ENCODE measurements at places on chromosomes 3 and 15.

DNA sequence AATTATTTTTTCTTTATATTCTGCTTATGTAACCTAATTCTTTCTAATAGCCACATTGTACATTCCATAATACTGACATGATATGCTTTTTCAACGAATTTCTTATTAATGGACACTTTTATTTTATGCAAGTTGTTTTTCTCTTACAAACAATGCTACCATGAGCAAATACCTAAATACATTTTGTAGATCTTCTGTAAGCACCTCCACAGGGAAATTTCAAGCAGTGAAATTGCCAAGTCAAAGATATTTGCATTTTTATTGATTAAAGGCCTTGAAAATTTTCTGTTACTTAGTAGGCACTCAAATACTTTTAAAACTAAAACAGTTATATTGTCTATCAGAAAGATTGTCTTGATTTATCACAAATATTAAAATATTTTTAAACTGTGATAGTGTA lies 79.6 kb upstream of the C3orf49 start:
- DNase-seq, result no peak

DNA sequence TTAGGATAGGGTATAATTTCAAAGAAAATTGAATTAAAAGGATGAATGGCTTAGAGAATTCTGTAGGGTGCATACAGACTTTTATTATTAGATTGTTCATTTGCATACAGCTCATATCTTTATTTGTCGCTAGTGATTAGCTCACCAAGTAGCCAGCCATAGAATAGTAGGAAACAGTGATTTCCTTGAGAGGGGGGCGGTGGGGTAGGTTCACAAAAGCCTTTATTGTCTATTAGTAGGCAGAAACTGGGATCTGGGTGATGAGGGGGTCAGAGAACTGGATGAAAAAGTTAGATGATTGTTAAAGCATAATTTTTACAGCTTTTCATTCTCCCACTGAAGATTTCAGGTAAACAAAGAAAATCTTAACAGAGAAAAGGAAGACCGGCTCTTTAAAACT lies 77.6 kb upstream of the RAP2B start:
- no peak for DNase-seq

DNA sequence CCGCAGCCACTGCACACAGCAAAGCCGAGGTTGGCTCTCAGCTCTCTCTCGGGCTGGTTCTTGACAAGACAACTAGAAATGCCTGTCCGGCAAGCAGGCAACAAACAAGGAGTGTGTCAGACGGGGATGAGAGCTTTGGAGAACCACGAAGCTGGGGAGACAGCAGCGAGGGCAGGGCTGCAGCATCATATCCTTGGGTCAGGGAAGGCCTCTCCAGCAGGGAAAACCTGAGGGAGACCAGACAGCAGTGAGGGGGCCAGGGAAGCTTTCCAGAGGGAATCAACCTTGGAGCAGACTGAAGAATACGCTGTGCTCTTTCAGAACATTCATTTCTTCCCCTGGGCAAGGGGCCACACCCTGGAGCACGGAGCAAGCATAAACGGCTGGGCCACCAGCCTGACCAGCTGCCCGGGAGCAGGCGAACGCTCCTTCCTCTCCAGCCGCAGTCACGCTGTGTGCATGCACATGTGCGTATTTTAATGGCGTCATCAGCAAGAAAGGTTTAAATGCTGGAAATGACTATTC lies 58.7 kb downstream of the CHSY1 start:
- DNase-seq, result peak; percentile 55

GRCh38 chr3:40770061-40770460 lies 245.3 kb downstream of the ZNF621 start:
- no peak for DNase-seq

GRCh38 chr15:91712286-91712685 lies 141.2 kb upstream of the SLCO3A1 start:
- no peak for DNase-seq

DNA sequence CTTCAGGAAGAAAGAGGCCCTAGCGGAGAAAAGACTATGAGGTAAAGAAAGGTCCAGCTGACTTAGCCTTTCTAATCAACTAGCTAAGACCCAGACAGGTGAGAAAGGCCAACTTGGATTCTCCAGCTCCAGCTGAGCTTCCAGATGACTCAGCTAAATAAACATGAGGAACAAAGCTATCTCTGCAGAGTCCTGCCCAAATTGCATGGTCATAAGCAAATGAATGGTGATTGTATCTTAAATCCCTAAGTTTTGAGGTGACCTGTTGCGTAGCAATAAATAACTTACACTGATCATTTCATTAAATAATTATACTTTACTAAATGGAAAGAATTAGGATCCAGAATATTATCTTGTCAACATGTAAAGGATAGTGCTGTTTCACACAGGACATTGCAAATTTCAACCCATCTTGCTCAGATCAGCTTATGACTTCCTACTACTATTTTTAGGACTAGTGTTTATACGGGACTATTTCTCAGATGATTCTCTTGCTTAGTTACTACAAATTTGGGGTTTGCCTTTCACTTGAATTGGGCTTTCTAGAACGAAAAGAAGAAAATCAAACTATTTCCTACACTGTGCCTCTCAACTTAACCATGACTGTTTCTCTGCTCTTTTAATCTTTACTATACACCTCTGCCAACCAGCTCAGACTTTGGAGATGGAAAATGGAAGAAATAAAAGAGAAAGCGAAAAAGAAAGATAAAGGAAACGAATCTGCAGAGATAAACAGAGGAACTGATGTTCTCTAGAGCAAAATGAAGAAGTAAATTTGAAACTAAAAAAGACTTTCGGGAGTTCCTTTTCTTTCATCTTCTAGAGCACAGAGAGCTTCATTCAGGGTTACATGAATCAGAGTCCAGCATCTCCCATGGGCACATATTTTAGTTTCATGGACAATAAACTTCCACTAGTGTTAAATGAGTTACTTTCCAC lies 6.6 kb upstream of the ADGRG7 start:
- DNase-seq, result peak; percentile 20

GRCh38 chr3:52481819-52482521 lies 13.2 kb upstream of the STAB1 start:
- peak; percentile 43 for DNase-seq

GRCh38 chr3:68876112-68876713 lies 56.1 kb downstream of the TAFA4 start:
- DNase-seq, result peak; percentile 69

GRCh38 chr3:52229656-52230055 lies 4.2 kb upstream of the TLR9 start:
- DNase-seq, result no peak

DNA sequence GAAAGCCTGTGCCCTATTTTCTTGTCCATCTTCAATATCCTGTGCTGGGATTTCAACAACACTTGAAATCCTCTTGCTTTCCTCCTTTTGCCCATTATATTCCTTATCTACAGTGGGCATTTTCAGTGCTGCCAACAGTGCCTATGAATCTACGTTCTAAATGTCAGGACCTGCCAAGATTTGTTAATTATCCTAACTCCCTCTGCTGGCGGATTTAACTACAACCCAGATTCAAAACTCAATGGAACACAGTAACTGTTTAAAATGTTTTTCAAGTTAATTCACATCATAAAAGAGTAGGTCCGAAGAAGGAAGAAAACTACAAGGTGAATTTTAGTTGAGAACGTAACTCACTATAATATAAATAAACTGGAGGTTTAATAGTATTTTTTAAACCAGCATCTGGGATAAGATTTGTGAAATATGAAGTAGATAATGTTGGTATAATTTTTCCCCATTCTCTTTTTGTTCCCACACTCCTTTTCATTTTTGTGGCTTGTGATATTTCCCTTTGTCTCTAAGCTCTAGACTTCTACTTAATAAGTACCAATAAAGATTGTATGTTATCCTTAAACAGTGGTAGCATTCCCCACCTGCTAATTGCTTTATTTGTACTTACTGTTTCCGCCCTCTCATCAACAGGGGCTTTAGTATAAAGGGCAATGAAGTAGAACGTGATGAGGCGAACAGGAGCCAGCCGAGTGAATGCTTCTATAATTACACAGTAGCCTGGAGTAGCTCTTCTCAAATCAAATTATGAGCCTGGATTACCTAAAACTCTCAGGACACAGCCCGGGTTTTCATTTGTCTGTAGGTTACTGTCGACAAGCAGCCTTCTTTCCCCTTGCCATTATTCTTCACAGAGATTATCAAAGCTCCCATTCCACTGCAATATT lies 302.5 kb upstream of the ATP11B start:
- DNase-seq, result no peak

DNA sequence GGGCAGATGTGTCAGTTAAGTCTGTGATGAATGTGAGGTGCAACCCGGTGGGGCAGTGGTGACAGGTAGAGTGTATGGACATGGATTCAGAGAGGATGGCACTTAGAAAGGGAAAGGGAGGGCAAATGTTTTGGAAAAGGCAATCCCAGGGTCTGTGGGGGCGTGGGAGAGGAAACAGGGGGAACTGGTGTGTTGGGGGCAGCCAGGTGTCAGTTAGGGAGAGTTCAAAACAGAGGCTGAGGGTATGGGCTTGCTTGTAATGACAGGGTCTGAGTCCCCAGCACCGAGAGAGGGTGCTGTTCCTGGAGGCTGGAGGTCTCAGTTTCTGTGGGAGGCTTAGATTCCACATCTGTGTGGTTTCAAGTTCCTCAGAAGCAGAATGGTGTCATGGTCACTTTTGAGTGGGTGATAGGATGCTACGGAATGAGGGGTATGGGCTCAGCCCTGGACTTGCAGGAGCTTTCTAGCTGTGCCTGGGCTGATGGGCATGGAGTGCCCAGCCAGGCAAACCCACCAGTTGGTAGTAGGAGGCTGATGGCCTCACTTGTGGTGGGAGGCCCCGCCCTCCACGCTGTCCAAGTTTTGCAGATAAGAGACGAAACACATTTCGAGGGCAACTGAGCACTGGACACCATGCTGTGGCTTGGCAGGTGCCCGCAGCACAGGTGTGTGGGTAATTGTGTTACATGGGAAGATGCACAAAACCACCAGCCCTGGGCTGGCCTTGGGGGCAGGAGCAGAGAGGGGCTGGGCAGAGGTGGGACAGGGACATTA lies 209.4 kb downstream of the RPLP1 start:
- DNase-seq, result no peak

- DNase-seq, result no peak
Observed at GRCh38 chr3:149330609-149331331, 2.7 kb downstream of the TM4SF18 start.

GRCh38 chr3:3101660-3102458 lies 8.3 kb downstream of the IL5RA start:
- no peak for DNase-seq

All from amniotic epithelial cell (primary cell).